ENCODE measurements at places on chromosomes 4 and X. TPM values are rescaled to one million over a fixed set of nuclear protein-coding genes. Genes with fewer than 3 reads are reported as not detected.

DNA sequence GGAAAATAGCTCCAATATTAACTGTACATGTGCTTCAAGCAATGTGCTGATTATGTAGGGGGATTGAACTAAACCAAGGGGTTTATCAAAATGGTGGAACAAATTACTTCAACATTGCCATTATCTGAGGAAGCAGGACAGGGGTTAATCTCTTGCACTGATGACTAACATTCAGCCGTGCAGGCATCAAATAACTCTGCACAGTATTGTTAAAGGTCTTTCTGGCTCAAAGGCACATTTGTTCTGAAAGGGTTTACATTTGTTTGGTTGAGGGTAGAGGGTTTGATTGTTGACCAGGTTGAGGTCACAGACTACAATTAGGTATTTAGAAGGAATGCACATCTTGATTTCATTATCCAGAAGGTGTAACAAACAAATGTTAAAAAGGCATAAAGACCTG, 32.2 kb upstream of the CCSER1 start:
- H3K27ac ChIP-seq, result no peak overlapping the region
- DNase-seq, result no peak
- H3K4me1 ChIP-seq, result no peaks in the 10 kb centered on the region
- no peaks in the 10 kb centered on the region for H3K27me3 ChIP-seq
- H3K36me3 ChIP-seq, result no peaks in the 10 kb centered on the region
- H3K4me3 ChIP-seq, result no peak overlapping the region

The NKX3-2 gene
- 1.9 TPM for total RNA-seq

DNA sequence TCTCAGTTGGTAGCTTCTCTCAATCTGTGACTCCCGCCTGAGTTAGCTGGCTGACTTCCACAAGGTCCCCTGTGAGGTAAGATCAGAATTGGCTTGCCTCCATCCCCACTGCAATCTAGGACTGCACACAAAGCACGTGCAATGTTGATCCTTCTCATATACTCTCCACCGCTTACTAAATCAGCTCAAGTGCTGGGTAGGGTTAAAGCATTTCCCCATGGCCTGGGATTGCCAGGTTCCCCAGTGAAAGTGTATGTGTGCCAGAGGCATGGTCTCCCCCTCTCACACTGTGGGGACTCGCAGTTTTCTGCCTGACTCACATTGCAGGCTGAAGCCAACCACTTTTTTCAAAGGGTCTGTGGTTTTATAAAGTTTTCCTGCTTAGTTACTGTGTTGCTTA, 886.9 kb downstream of the FAM133A start:
- H3K36me3 ChIP-seq, result peaks cover 26% of the 10 kb centered on the region
- no peak for DNase-seq
- H3K27ac ChIP-seq, result no peak overlapping the region
- no peaks in the 10 kb centered on the region for H3K27me3 ChIP-seq

- H3K27me3 ChIP-seq, result no peaks in the 10 kb centered on the region
- H3K4me1 ChIP-seq, result no peaks in the 10 kb centered on the region
- no peak overlapping the region for H3K4me3 ChIP-seq
These were observed 68.6 kb downstream of the BEND4 start for GRCh38 chr4:42083816-42084215.

DNA sequence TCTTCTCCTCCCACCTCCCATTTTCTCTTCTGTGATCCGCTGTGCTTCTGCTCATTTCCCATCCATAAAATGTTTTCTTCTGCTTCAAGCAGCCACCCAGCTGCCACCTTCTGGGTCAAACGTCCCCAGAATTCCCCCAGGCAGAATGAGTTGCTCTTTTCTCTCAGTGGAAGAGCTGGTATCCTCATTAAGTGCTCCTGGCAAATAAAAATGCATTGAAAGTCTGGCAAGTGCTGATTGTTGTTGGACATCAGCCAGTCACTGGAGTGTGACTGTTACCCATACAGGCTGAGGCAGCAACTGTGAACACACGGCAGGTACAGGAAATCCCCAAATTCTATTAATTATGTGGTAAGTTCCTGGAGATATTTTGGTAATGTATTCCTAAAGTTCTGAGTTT, 52.6 kb downstream of the LIMCH1 start:
- no peak overlapping the region for H3K4me3 ChIP-seq
- no peak for DNase-seq
- H3K4me1 ChIP-seq, result no peaks in the 10 kb centered on the region
- H3K36me3 ChIP-seq, result no peaks in the 10 kb centered on the region
- H3K27me3 ChIP-seq, result no peaks in the 10 kb centered on the region

- H3K36me3 ChIP-seq, result peaks cover 19% of the 10 kb centered on the region
- H3K27me3 ChIP-seq, result no peaks in the 10 kb centered on the region
- DNase-seq, result no peak
- H3K27ac ChIP-seq, result no peak overlapping the region
These were observed 13.5 kb downstream of the TEX13B start for GRCh38 chrX:107968623-107969022.

DNA sequence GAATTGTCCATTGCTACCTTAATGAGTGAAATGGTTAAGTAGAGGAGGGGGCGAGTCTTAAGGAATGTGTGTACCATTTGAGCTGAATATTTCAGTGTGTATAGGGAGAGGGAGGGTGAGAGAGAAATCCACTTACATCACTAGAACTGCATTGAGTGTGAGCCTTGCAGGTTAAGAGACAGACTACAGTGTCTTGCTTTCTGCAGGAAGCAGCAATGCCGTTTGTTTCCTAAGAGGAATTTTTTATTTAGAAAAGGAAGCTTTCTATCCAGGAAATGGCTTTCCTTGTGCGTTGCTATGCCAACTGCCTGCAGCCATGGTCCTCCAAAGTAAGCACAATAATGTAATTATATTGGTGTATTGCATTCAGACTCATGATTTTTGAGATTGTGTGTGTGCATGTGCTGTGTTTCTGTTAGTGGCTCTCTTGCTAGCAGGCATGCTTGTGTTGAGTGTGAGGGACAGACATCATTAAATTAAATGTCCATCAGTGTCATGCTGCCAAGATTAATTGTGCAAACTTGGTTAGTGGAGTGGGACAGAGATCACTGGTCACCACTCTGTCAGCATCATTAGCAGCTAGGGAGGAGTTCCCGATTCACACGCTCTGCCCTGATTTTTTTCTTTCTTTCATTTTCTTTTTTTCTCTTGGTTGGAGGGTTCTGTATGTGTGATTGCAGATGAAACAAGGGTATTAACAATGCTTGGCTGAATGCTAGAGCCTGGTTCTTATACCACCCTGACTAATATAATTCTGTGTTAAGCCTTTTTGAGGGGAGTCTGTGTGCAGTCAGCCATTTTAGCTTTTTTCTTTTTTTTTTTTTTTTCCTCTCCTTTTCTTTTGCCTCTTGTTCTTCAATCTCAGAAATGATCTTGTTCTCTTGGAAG, 164.3 kb downstream of the RAPGEF2 start:
- H3K27ac ChIP-seq, result no peak overlapping the region
- peaks cover 5% of the 10 kb centered on the region for H3K4me1 ChIP-seq
- no peak overlapping the region for H3K4me3 ChIP-seq
- no peaks in the 10 kb centered on the region for H3K36me3 ChIP-seq
- no peak for DNase-seq
- H3K27me3 ChIP-seq, result no peaks in the 10 kb centered on the region

DNA sequence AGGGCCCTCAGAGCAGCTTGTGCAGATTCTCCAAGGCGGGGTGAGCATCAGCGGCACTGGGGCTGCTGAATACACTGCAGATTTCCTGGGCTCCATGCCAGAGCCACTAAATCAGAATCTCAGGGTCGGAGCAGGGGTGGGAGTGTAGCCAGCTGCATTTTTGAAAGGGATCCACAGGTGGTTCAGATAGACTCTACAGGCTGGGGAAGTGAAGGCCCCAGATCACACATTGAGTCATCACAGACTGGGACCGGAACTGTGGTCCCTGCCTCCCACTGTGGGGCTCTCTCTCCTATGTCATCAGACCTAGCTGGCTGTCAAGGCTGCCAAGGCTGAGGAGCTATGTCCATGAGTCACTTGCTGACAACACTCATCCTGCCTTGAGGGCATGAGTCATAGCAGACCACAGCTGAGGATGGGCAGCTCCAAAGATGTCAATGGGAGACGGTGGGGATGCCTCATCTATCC, 162.3 kb upstream of the MAMLD1 start:
- H3K27me3 ChIP-seq, result no peaks in the 10 kb centered on the region
- H3K4me1 ChIP-seq, result no peaks in the 10 kb centered on the region
- H3K27ac ChIP-seq, result no peak overlapping the region
- no peak for DNase-seq
- H3K4me3 ChIP-seq, result no peak overlapping the region

The CXCL11 gene
- not detected for total RNA-seq

DNA sequence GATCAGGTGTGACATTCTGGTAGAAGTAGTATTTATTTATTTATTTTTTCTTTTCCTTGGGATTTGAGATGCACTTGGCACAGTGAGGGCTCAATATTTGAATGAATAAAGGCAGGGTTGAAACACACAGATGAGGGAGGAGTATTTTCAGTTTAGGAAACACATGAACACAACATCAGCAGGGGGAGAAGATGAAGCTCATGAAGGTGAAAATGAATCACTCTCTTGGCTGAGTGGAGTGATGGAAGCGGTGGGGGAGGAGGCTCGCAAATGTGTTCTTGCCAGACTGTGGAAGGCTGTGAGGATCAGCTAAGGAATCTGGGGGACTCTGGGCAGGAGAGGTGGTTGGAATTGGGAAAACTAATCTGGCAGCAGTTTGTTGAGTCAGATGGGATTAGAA, 55.3 kb downstream of the ARHGAP10 start:
- no peaks in the 10 kb centered on the region for H3K4me1 ChIP-seq
- H3K36me3 ChIP-seq, result no peaks in the 10 kb centered on the region
- no peak overlapping the region for H3K4me3 ChIP-seq
- no peak for DNase-seq
- H3K27me3 ChIP-seq, result no peaks in the 10 kb centered on the region

The MAML3 gene
- 4.1 TPM for total RNA-seq

DNA sequence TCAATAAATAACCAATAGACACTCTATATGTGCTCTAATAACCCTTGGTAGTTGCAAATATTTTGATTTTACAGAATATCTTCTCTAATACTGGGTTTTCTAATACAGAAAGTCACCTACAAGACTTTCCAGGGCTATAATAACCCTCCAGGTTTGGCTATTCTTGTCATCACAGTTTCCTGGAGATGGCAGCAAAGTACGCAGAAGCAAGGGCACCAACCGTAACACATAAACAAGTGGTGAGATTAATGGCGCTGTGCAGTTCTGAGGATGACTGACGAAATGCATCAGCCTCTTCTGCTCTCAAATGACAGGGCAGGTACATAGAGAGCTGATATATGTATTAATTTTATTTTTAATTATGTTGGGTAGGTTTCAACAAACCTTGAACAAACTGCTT, 122.4 kb downstream of the C4orf33 start:
- no peaks in the 10 kb centered on the region for H3K27me3 ChIP-seq
- H3K4me3 ChIP-seq, result no peak overlapping the region
- no peaks in the 10 kb centered on the region for H3K36me3 ChIP-seq

DNA sequence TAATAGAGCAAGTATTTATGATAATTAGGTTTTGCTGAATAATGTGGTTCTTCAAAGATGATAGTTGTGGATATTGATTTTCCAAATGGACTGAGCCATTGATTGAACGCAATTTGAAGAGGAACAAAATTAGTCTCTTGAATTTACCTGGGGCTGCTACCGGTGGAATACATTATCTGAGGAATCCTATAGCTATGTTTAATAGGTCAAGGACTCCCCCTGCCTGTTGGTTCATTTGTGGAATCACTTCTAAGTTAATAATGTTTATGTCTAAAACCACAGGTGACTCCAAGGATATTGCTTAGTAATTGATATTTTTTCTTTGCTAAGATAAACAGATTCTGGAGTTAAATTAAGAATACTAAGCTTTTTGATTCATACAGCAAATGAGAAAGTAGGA, 576.0 kb upstream of the PABPC4L start:
- DNase-seq, result no peak
- H3K27me3 ChIP-seq, result no peaks in the 10 kb centered on the region
- no peak overlapping the region for H3K27ac ChIP-seq
- H3K4me1 ChIP-seq, result no peaks in the 10 kb centered on the region
- H3K4me3 ChIP-seq, result no peak overlapping the region
- H3K36me3 ChIP-seq, result peaks cover 18% of the 10 kb centered on the region

- no peak for DNase-seq
- H3K27me3 ChIP-seq, result no peaks in the 10 kb centered on the region
- H3K4me1 ChIP-seq, result no peaks in the 10 kb centered on the region
- H3K4me3 ChIP-seq, result no peak overlapping the region
These were observed 99.1 kb downstream of the FRYL start for GRCh38 chr4:48680848-48681568.

The PPARGC1A gene
- total RNA-seq, result 1.2 TPM

DNA sequence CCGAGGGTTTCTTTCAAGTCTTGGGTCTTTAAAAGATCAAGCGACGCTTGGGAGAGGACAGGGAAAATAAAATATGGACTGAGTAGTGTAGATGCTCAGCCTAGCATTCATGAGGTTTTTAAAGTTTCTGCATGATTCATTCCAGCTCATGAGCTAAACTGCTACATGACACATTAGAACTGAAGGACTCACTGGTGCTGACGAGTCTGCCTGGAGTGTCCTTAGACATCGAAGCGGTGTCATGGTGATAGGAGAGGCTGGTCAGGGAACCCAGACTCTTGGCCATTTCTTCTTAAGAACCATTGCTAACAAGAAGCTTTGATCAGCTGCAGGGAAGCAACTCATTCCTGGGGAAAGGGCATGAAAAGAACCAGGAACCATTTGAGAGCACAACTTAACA, 158.6 kb downstream of the TRIML1 start:
- H3K4me1 ChIP-seq, result no peaks in the 10 kb centered on the region
- no peak for DNase-seq
- no peaks in the 10 kb centered on the region for H3K27me3 ChIP-seq
- no peak overlapping the region for H3K27ac ChIP-seq

GRCh38 chr4:26074712-26075430, 160.9 kb downstream of the SMIM20 start:
- no peaks in the 10 kb centered on the region for H3K27me3 ChIP-seq
- DNase-seq, result no peak
- no peak overlapping the region for H3K4me3 ChIP-seq
- H3K27ac ChIP-seq, result no peak overlapping the region
- peaks cover 9% of the 10 kb centered on the region for H3K36me3 ChIP-seq
- H3K4me1 ChIP-seq, result peaks cover 2% of the 10 kb centered on the region

- H3K4me3 ChIP-seq, result no peak overlapping the region
- peak; percentile 67 for DNase-seq
- peaks cover 15% of the 10 kb centered on the region for H3K36me3 ChIP-seq
- no peak overlapping the region for H3K27ac ChIP-seq
- no peaks in the 10 kb centered on the region for H3K4me1 ChIP-seq
These were observed 1.6 kb upstream of the ARMCX6 start for GRCh38 chrX:101619364-101619763.

The NRK gene
- total RNA-seq, result 1.4 TPM

The CRMP1 gene
- total RNA-seq, result 73.1 TPM

DNA sequence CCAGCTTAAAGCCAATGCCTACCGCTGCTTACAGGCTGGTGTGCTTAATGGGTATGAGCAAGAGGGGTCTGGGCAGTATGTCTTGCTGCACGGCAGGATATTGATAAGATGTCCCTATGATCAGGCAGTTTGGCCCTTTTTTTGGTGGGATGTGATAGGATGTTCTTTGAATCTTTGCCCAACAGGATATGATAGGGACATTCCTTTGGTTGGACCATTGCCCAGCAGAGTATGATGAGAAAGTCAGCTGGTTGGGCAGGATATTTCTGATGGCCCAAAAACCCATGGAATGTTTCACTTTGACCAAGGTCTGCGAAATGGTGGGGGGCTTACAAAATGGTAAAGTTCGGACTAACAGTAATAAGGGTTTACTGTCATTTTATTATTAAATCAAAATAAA, 1060.6 kb downstream of the STIM2 start:
- no peaks in the 10 kb centered on the region for H3K4me1 ChIP-seq
- no peaks in the 10 kb centered on the region for H3K36me3 ChIP-seq

All from H9 (cell line).